Activated naive CD4-positive, alpha-beta T cell treated with anti-CD3 and anti-CD28 coated beads for 36 hours (primary cell): ENCODE measurements at places on chromosomes 1 and 21. TPM values are rescaled to one million over a fixed set of nuclear protein-coding genes. Genes with fewer than 3 reads are reported as not detected.

The ACBD3 gene
- 15.7 TPM for total RNA-seq

The PARS2 gene
- total RNA-seq: 3.0 TPM

The SLAMF9 gene
- total RNA-seq: not detected

The FYB2 gene
- not detected for total RNA-seq

- H3K4me3 ChIP-seq: no peak overlapping the region
- H3K27me3 ChIP-seq: peaks cover 2% of the 10 kb centered on the region
- no peak for DNase-seq
- no peaks in the 10 kb centered on the region for H3K36me3 ChIP-seq
Measured at GRCh38 chr1:207948536-207949250, 37.8 kb upstream of the CD34 start.

DNA sequence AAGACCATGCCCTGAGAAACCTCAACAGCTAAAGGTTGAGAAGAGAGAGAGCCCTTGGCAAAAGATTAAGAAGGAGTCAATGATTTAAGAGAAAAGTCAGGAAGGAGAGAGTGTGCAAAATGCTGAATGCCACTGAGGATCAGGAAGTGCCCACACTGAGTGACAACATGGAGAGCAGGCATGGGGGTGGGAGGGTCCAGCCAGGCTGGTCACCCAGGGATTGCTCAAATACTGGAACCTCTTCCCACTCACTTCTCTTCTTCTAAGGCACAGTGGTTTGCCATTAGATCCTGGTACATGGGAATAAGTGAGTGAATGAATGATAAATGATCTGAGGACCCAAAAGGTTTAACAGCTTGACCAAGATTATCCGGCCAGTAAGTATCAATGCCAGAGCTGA lies 11.1 kb downstream of the PRR9 start:
- DNase-seq: no peak
- H3K36me3 ChIP-seq: no peaks in the 10 kb centered on the region
- H3K4me3 ChIP-seq: no peak overlapping the region
- H3K27ac ChIP-seq: no peak overlapping the region

DNA sequence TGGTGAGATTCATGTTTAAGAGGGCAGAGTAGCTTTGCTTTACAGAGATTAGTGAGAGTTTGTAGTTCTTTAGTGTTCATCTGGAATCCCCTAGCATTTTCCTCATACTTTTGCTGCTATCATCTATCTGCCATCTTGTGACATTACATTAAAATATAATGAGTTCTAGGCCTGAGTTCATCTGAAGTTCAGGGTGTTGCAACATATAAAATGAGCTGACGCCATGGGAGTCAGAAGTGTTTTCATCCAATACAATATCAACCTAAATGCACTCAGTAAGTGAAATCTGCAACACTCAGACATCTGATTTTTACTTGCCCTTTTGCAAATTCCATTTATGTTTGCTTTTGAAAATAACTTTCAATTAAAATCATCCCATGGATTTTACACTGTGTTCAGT lies 153.8 kb downstream of the NTNG1 start:
- DNase-seq: no peak
- H3K36me3 ChIP-seq: no peaks in the 10 kb centered on the region
- no peak overlapping the region for H3K4me3 ChIP-seq
- no peaks in the 10 kb centered on the region for H3K4me1 ChIP-seq
- no peak overlapping the region for H3K27ac ChIP-seq
- no peaks in the 10 kb centered on the region for H3K27me3 ChIP-seq

DNA sequence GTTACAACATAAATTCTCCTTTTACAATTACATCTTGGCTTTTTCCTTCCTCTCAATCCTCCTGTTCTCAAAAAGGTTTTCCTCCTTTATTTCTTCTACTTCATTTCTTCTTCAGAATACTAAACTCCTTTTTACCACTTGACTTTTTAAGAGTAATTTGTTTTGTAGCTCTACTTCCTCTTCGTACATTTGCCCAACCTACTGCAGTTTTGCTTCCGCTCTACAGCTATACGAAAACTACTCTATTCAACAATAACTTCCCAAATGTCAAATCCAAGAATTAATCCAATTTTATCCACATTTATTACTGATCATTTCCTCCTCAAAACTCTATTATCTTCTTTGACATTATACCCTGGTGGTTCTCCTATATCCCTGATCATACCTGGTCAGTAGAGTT lies 3.4 kb downstream of the GDAP2 start:
- H3K27ac ChIP-seq: no peak overlapping the region
- DNase-seq: no peak
- peaks cover 10% of the 10 kb centered on the region for H3K36me3 ChIP-seq
- H3K27me3 ChIP-seq: no peaks in the 10 kb centered on the region
- H3K4me1 ChIP-seq: peaks cover 32% of the 10 kb centered on the region
- H3K4me3 ChIP-seq: no peak overlapping the region

DNA sequence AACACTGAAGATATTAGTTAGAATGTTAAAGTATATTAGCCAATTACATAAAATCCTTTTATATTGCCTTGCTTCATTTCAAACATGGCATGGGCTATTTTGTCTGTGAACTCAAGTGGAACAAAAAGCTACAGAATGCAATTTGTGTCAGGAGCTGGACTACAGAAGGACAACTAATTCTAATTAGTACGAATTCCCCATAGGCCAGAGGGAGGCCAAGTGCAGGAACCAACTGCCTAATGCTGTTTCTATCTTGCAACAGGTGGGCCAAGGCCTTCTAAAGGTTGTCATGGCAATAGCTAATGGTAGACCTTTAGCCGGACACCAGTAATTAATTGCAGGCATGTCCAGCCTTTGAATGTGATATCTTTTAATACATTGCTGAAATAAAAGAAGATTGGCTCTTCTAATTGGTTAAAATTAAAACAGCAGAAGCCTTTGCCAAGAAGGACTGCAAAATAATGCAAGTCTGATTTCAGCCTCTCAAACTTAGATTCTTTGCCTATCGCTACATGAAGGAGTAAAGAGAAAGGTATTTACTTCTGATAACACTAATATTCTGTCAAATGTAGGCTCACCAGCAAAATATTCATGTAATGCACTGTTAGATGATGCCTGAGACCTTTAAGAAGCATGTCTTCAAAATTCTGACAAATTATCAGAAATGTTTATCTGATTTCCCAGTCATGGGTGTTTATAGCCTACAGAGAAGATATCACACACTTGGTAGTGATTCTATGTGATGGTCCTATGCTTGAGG lies 232.1 kb downstream of the LMO4 start:
- H3K27ac ChIP-seq: no peak overlapping the region
- H3K4me3 ChIP-seq: no peak overlapping the region
- H3K4me1 ChIP-seq: no peaks in the 10 kb centered on the region
- no peaks in the 10 kb centered on the region for H3K36me3 ChIP-seq

DNA sequence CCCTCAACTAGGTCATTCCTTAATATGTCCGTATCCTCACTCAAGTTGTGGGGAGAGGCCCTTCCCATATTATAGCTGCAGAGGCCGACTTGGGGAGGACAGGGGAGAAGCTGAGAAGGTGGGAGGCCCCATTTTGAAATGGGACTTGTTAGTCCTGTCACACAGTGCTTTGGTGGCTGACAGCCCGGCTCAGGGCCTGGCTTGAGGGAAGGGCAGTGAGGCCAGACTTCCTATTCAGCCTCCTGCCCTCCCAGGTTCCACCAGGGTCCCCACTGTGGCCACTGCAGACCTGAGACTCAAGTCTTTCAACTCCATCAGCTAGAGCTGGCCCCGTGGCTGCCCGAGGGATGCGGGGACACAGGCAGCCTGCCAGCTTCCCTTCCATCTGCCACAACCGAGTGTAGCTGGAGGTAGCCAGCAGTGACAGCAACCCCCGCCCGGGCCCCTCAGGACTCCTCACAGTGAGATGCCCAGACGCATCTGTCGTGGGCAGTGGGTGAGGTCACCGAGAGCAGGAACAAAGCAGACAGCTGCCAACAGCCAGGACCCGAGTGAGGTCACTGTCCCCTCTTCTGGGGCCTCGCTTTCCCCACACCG lies 36.9 kb downstream of the SIM2 start:
- no peak for DNase-seq
- peaks cover 10% of the 10 kb centered on the region for H3K27me3 ChIP-seq
- H3K36me3 ChIP-seq: no peaks in the 10 kb centered on the region
- H3K4me3 ChIP-seq: no peak overlapping the region
- H3K27ac ChIP-seq: no peak overlapping the region
- H3K4me1 ChIP-seq: no peaks in the 10 kb centered on the region
